Endodermal cell (in vitro differentiated cells): ENCODE measurements at places on chromosomes 3 and 15. TPM values are rescaled to one million over a fixed set of nuclear protein-coding genes. Genes with fewer than 3 reads are reported as not detected.
A peak's percentile ranks its signal among the peaks of the same experiment; 100 is the strongest.

The EPHB3 gene
- 27.2 and 32.7 TPM in 2 replicates for total RNA-seq

The ACKR2 gene
- 0.74 to 2.4 TPM (median 1.1 TPM) in 3 replicates for total RNA-seq

The LRRIQ4 gene
- total RNA-seq, result 0.11 TPM in 1 of 2 replicates, not detected in the other

The XCR1 gene
- total RNA-seq, result not detected in 3 replicates

- no peak for DNase-seq
- H3K27me3 ChIP-seq, result no peaks in the 10 kb centered on the region
- no peaks in the 10 kb centered on the region for H3K36me3 ChIP-seq
- H3K4me3 ChIP-seq, result no peak overlapping the region
These were observed 70.4 kb upstream of the SLC7A14 start for GRCh38 chr3:170656284-170656683.

DNA sequence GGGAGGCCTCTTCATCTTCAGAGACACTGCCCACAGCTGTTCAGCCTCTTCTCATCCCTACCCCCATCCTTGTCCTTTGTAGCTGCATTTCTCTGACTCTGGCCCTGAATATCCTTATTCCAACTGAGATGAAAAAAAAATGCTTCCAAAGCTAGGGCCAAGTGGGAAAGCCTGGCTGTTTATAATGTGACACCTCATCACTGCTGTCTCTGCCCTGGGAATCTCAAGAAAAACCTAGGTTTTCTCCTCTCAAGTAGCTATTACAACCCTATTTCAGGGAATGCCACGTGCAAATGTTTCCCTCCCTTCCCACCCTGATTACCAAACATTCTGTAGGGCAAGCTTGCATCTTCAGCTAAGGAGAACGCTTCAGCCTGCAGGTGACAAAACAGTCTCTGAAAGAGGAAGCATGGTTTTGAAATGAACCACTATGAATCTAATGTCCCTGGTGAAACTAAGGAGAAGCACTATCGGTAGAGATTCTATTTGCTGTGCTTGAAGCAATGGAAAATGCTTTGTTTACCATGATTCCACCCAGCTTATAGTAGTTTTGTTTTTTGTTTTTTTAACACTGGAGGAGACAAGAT lies 65.4 kb downstream of the USF3 start:
- H3K27ac ChIP-seq, result no peak overlapping the region
- DNase-seq, result no peak
- H3K4me1 ChIP-seq, result no peaks in the 10 kb centered on the region
- no peak overlapping the region for H3K4me3 ChIP-seq
- no peaks in the 10 kb centered on the region for H3K27me3 ChIP-seq

- H3K27me3 ChIP-seq, result no peaks in the 10 kb centered on the region
- no peaks in the 10 kb centered on the region for H3K36me3 ChIP-seq
- no peaks in the 10 kb centered on the region for H3K4me1 ChIP-seq
- peak; percentile 67 for DNase-seq
These were observed 14.9 kb upstream of the ZXDC start for GRCh38 chr3:126490619-126491018.

DNA sequence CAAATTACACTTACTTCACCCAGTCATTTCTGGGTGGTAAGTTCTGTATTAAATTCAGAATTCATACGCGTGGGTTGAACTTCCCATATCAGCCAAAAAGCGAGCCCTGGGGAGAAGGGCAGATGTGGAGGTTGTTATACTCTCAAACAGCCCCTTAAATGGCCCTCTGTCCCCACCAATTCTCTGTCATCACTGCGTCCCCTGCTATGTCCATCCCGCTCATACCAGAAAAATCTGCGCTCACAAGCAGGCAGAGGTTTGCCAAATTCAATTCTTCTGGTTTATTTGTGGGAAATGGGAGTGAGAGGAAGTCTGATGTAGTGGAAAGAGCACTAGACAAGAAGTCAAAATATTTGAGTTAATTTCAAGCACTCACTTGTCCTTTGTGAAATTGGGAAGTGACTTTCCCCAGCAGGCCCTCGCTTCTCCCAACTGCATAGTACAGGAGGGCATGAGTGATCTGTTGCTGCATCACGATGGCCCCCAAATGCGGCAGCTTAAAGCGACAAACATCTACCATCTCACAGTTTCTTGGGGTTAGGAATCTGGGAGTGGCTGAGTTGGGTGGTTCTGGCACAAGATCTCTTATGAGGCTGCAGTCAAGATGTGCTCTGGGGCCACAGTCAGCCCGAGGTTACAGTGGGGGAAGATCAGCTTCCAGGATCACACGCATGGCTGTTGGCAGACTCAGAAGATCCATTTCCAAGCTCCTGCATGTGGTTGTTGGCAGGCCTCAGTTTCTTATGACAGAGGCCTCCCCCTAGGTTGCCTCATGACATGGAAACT lies 67.7 kb downstream of the CPN2 start:
- H3K27me3 ChIP-seq, result peaks cover 6% of the 10 kb centered on the region
- no peak overlapping the region for H3K27ac ChIP-seq
- no peak overlapping the region for H3K4me3 ChIP-seq
- DNase-seq, result peak; percentile 30

GRCh38 chr15:60695713-60696522 lies 217.0 kb upstream of the ICE2 start:
- H3K27ac ChIP-seq, result no peak overlapping the region
- no peaks in the 10 kb centered on the region for H3K36me3 ChIP-seq
- H3K4me1 ChIP-seq, result peaks cover 23% of the 10 kb centered on the region
- no peak overlapping the region for H3K4me3 ChIP-seq

GRCh38 chr15:68616397-68616796 lies 37.6 kb downstream of the CORO2B start:
- peaks cover 10% of the 10 kb centered on the region for H3K4me1 ChIP-seq
- no peaks in the 10 kb centered on the region for H3K36me3 ChIP-seq
- H3K4me3 ChIP-seq, result no peak overlapping the region
- H3K27me3 ChIP-seq, result no peaks in the 10 kb centered on the region
- no peak for DNase-seq

DNA sequence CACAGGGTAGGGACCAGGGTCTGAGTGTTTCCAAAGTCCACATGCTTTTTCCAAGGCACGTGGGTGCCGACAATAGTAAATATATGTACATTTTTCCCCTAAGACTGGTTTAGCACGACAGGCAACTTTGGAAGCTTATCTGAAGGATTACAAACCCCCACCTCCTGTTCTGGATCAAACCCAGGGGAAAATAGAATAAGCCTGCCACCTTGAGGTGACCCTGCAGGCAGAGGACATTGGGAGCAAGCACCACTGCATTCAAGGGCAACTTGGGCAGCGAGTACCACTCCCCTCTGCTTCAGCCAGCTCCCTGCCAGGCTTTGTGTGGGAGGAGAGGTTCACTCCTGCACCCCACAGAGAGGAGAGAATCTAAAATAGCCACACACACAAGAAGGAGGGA lies 44.8 kb downstream of the KBTBD12 start:
- H3K4me3 ChIP-seq, result no peak overlapping the region
- H3K36me3 ChIP-seq, result no peaks in the 10 kb centered on the region
- no peaks in the 10 kb centered on the region for H3K27me3 ChIP-seq
- peak; percentile 82 for DNase-seq
- no peaks in the 10 kb centered on the region for H3K4me1 ChIP-seq
- no peak overlapping the region for H3K27ac ChIP-seq

- H3K4me1 ChIP-seq, result no peaks in the 10 kb centered on the region
- H3K4me3 ChIP-seq, result no peak overlapping the region
- no peak for DNase-seq
- no peaks in the 10 kb centered on the region for H3K27me3 ChIP-seq
- no peaks in the 10 kb centered on the region for H3K36me3 ChIP-seq
- H3K27ac ChIP-seq, result no peak overlapping the region
These were observed 3.5 kb upstream of the DCUN1D1 start for GRCh38 chr3:182983876-182984275.

GRCh38 chr15:66505430-66505811 lies 295 bp downstream of the ZWILCH start:
- H3K27ac ChIP-seq, result peak overlapping the region; percentile 84
- no peaks in the 10 kb centered on the region for H3K4me1 ChIP-seq
- H3K4me3 ChIP-seq, result peak overlapping the region; percentile 96
- H3K27me3 ChIP-seq, result no peaks in the 10 kb centered on the region
- peaks cover 49% of the 10 kb centered on the region for H3K36me3 ChIP-seq

GRCh38 chr3:71850654-71851053 lies 65.7 kb upstream of the PROK2 start:
- no peak overlapping the region for H3K27ac ChIP-seq
- DNase-seq, result no peak
- no peaks in the 10 kb centered on the region for H3K27me3 ChIP-seq
- H3K4me3 ChIP-seq, result no peak overlapping the region
- no peaks in the 10 kb centered on the region for H3K36me3 ChIP-seq
- peaks cover 3% of the 10 kb centered on the region for H3K4me1 ChIP-seq

GRCh38 chr15:100671124-100671680 lies 68.8 kb downstream of the ASB7 start:
- H3K4me3 ChIP-seq, result no peak overlapping the region
- no peak overlapping the region for H3K27ac ChIP-seq
- no peaks in the 10 kb centered on the region for H3K27me3 ChIP-seq
- H3K4me1 ChIP-seq, result no peaks in the 10 kb centered on the region

DNA sequence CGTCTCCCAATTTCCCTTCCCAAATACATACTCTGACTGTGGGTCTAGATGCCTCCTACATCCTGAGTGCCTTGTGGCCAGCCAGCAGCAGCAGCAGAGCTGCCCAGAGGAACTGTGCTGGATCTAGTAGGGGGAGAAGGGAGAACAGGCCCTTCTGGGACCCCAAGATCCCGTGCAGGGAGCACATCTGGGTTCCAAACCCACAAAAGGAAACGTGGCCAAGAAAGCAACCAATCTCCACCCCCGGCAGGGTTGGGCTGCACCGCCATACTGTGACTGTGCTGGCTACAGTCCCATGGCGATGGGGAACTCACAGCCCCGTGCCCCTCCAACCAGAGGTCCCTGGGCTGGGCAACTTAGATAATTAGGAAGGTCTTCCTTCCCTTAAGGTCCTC lies 86.3 kb downstream of the PPCDC start:
- no peak overlapping the region for H3K4me3 ChIP-seq
- no peak for DNase-seq
- peaks cover 2% of the 10 kb centered on the region for H3K4me1 ChIP-seq
- H3K27ac ChIP-seq, result no peak overlapping the region
- no peaks in the 10 kb centered on the region for H3K27me3 ChIP-seq
- H3K36me3 ChIP-seq, result no peaks in the 10 kb centered on the region

DNA sequence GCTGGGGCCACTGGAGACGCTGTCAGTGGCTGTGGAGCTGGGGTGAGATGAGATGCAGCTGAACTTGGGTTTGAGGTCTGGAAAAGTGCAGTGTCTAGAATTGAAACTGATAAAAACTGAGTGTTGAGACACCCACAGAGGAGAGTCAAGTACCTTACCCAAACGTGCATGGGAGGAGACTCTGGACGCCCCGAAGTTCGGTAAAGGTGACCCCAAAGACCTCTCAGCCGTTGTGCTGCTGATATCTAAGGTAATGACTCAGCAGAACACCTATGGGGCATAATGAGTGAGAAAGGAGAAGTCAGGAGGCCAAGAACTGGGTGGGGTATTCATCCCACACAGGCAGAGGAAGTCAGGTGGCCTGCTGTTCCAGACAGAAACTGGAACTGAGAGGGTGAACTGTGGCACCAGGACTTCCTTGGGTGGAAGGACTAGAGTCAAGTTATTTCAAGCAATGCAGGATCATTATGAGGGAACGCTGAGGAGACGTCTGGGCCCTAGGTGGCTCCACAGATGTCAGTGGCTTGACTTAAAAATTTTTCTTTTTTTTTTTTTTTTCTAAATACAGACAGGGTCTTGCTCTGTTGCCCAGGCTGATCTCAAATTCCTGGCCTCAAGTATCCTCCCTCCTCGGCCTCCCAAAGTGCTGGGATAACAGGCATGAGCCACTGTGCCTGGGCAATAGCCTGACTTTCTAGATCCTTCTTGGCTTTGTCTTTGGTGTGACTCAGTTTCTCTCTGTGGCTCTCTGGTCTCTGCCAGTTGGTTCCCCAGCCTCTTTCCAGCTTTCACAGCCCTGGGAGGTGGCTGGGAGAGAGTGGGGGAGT lies 67.6 kb upstream of the GCNT3 start:
- no peaks in the 10 kb centered on the region for H3K36me3 ChIP-seq
- no peak overlapping the region for H3K4me3 ChIP-seq
